ENCODE measurements at places on chromosomes 1 and 21.
A peak's percentile ranks its signal among the peaks of the same experiment; 100 is the strongest.

- no peak for DNase-seq
Observed at GRCh38 chr1:93963585-93963984, 54.4 kb upstream of the GCLM start.

- DNase-seq = no peak
Observed at GRCh38 chr1:202016811-202017748, 6.7 kb downstream of the ELF3 start.

GRCh38 chr1:219313961-219314360 lies 140.3 kb downstream of the LYPLAL1 start:
- DNase-seq = no peak

DNA sequence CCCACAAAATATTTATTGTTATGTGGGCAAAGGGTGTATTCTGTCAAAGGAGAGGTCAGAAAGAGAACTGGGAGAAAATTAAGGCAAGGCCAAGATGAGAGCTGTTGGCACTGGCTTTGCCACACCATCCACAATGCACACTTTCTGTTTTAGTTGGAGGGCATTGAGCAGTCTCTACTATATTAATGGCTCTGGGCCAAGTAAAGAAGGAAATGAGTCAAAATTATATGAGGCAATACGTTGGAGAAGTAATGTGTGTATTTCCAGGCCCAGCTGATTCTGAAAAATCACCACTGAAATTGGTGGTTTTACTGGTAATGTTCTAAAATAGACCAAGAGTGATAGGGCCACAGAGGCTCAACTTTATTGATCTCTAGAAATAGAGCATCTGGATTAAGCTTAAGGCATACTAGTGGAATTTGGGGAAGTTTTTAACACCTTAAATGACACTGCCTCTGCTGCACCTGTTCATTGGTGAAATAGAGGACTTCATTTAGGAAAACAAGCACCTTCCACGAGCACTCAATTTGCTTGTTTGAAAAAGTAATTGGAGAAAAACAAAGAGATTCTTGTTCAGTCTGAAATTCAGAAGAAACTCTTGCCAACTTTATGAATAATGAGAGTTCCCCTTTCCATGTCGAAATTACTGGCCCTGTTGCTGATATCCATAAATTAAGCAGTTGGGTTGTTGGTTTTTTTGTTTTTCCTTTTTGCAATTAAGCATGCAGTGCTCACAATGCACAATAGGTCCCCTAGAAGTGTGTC lies 424.9 kb downstream of the ADGRL2 start:
- DNase-seq = no peak

GRCh38 chr1:237910834-237911233 lies 20.1 kb upstream of the ZP4 start:
- no peak for DNase-seq

DNA sequence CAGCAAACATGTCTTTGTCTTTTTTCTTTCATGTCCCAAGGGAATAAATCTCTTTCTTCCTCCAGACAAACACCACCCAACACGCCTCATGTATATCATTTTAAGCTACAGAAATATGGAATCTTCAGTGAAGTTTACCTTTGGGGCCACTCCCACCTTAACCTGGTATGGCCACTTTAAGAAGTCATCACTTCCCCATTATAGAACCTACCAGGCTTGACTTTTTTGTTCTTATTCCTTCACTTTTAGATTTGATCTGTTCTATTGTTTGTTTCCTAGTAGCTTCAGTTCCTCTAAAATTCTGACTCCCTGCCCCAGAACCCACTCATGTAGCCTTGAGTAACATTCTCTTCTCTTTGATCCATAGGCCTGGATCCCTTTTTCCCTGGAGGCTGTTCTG lies 226.3 kb downstream of the HLX start:
- DNase-seq = no peak

- DNase-seq = no peak
Observed at GRCh38 chr1:6803357-6803756, 18.1 kb downstream of the CAMTA1 start.

- DNase-seq = no peak
Observed at GRCh38 chr1:210624722-210625121, 296.0 kb downstream of the HHAT start.

DNA sequence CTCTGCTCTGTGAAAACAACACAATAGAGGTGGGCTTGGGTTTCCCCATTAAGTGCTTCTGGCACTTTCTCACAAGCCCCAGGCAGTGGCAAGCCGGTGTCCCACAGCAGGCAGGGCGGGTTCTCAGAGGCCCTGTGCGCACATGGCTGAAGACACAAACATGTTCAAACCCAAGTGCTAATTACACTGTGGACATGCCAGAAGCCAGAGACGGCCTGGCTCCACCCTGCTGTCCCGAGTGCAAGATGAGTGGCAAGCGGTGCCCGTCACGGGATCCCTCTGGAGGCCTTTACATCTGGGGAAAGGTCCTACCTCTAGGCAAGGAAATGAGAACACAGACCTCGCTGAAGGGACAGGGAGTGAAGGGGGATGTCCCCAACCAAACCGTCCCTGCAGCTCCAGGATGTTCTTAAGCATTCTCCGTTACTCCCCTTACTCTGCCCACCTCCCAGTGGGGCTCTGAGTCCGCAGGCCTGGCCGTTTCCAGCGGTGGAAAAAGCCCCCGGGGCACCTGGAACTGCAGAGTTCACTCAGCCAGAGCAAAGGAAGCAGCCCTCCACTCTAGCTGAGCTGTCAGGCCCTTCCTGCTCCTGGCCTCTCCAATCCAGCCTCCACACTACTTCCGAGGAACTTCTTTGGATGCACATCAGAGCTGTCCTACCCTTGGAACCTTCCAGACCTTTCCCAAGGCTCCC lies 57.4 kb downstream of the SLC66A1 start:
- no peak for DNase-seq

- DNase-seq = no peak
Observed at GRCh38 chr21:41749286-41749685, 17.6 kb downstream of the RIPK4 start.

DNA sequence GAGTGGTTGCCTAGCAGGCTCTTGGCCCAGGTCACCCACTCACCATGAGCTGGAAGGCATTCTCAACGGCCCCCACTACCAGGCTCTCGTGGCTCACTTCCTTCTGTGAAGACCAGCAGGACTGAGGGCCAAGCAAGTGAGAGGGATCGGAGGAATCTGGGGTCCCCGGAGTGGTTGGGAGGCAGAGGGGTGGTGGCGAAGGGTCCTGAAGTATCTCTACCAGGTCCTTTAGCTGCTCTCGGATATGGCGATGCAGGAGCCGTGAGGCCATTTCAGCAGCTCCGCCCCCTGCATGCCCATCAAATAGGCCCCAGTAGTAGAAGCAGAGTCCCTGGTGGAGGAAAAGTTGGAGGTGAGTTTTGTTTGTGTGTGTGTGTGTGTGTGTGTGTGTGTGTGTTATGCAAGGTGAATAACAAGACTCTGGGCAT lies 2.4 kb downstream of the PPM1J start:
- DNase-seq = no peak

DNA sequence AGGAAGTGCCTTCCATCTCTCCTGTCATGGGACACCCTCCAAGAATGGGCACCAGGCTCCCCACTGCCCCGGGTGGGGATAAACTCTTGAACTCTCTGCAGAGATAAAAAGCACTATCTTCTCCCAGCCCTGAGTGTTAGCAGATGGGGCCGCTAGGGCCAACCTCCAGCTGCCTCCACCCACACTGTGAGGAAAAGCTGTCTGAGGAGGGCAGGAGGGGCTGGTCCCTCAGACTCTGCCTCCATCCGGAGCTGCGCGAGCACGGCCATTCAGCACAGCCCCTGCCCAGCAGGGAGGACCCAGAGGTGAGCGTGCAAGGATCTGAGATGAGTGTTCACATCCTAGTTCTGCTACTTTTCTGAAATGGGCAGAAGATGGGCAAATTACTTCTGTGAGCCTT lies 51.8 kb upstream of the TRABD2B start:
- no peak for DNase-seq

- no peak for DNase-seq
Observed at GRCh38 chr1:174965362-174966007, 34.3 kb upstream of the CACYBP start.

GRCh38 chr1:210754878-210755665 lies 378.9 kb downstream of the KCNH1 start:
- no peak for DNase-seq

- DNase-seq = no peak
Observed at GRCh38 chr21:38471766-38472165, 26.5 kb downstream of the ERG start.

- DNase-seq = no peak
Observed at GRCh38 chr1:229870381-229870780, 196.7 kb upstream of the GALNT2 start.

DNA sequence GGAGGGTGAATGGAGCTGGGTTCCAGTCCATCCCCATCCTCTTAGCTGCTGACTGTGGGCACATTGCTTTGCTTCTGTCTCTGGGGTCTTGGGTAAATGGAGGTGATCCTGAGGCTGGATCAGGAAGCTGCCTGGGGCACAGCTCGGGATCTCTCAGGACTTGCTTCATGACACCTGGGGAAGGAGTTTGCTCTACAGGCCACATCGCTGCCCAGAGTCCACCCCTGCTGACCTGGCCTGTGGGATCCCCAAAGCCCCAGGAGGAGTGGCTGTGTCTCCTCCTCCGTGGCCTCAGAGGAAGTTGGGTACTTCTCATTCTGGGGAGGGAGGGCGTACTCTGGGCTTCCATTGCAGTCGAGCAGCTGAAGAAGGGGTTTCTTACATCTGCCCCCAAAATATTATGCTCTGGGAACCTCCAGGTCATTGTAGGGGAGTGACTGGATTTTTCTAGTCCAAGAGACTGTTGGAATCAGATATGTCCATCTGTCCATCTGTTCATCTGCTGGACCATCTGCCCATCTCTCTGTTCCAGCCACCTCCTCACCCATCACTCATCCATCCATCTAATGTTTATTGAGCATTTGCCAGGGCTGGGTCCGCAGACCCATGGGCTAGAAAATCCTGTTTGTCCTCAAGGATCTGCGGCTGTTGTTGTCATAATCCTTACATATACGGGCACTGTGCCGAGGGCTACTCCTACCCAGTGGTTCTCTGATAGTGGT lies 45.9 kb downstream of the ARHGEF10L start:
- no peak for DNase-seq

DNA sequence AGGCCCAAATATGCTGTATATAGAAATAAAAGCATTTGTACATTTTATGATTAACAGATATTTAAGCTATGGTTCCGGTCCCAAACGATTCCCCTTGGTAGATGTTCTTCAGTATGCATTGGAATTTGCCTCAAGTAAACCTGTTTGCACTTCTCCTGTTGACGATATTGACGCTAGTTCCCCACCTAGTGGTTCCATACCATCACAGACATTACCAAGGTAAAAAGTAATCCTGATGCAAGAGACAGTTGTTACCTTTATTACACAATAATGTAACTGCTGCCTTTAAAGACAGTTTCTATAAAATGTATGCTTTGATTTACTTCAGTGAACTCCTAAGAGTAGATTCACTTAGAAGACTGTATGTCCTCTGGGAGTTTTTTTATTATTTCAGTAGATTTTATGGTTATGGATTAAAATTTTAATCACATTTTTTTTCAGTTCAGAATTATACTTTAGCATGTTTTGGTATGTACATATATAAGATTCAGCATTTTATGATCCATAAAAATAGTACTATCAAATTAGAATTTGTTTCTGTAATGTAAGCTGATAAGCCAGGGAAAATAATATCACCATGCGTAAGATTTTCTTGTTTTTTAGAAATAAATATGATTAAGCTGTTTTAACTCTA lies 96.5 kb downstream of the USP25 start:
- peak; percentile 20 for DNase-seq

DNA sequence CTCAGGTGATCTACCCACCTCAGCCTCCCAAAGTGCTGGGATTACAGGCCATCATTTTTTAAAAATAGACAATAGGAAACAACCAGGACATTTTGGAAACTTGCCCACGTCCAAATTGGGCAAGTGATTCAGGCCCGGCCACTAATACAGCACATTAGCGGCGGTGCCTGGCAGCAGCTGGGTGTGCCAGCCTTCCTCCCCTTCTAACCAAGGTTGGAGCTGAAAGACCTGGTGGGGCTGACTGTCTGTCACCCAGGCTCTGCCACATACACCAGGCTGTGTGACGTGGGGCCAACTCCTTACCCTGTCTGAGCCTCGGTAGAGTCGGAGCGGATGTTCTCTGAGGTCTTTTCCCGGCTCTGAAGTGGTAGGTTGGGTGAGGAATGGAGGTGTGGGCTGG lies 29.6 kb upstream of the TMEM51 start:
- no peak for DNase-seq

GRCh38 chr21:15039607-15040299 lies 25.0 kb downstream of the NRIP1 start:
- DNase-seq = no peak

- DNase-seq = no peak
Observed at GRCh38 chr1:221392453-221392852, 349.4 kb downstream of the DUSP10 start.

- no peak for DNase-seq
Observed at GRCh38 chr1:117598489-117598888, 7.4 kb upstream of the TENT5C start.

- no peak for DNase-seq
Observed at GRCh38 chr21:40564318-40564717, 282.6 kb downstream of the DSCAM start.

DNA sequence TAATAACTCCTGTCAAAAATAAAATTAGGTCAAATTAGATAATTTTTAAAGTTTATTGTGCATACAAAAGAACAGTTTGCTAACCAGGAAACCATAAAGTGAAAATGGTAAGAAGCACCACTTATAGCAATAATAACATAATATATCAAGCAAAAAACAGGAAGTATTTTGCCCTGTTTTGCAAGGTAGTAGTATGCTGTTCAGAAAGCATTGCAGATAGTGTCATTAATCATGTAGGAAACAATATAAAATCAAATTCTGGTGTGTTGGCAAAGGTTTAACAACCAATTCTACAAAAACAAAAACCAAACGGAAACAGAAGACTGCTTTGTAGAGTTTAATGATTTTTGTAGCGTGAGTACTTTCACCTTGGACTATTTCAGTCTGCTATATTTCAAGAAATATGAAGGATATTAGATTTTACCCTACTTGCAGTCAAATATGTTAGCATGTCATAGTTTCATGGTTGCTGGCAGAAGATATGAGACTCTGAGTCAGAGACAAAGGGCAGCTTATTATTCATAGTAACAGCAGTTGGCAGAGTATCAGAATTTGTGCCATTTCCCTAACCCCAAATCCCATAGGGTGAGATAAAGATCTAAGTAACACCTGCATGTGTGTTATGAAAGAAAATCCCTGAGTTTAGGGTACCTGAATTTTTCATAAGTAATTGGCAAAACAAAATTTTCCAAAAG lies 729.0 kb upstream of the BRINP3 start:
- DNase-seq = no peak

GRCh38 chr1:111735321-111735720 lies 3.9 kb downstream of the INKA2 start:
- no peak for DNase-seq

- DNase-seq = no peak
Observed at GRCh38 chr1:22688466-22688865, 22.2 kb upstream of the EPHB2 start.

- DNase-seq = no peak
Observed at GRCh38 chr1:66535061-66535460, 1.1 kb downstream of the SGIP1 start.

GRCh38 chr1:32249831-32250525 lies 1.1 kb upstream of the LCK start:
- peak; percentile 86 for DNase-seq

- DNase-seq = no peak
Observed at GRCh38 chr1:11772458-11772857, 10.5 kb downstream of the C1orf167 start.

Measured in GM10248 (cell line).